ENCODE measurements at places on chromosomes 4 and X.
A peak's percentile ranks its signal among the peaks of the same experiment; 100 is the strongest.

DNA sequence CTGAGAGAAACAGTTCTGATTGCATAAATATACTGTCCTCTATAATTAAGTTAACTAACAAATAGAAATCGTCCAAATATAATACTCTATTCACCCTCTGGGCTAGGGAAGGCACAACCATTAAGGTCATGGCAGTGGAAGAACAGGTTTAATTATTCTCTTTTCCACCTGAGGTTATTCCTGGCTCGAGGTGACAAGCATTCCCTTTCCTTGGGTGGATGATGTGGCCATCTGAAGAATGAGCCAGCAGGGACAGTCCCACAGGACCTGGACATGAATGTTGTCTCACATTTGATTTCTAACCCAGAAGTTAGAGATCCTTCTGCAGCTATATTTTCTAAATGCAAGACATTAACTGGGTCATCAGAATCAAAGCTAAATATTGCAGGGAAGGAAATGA lies 5.5 kb downstream of the IBSP start:
- DNase-seq = no peak

DNA sequence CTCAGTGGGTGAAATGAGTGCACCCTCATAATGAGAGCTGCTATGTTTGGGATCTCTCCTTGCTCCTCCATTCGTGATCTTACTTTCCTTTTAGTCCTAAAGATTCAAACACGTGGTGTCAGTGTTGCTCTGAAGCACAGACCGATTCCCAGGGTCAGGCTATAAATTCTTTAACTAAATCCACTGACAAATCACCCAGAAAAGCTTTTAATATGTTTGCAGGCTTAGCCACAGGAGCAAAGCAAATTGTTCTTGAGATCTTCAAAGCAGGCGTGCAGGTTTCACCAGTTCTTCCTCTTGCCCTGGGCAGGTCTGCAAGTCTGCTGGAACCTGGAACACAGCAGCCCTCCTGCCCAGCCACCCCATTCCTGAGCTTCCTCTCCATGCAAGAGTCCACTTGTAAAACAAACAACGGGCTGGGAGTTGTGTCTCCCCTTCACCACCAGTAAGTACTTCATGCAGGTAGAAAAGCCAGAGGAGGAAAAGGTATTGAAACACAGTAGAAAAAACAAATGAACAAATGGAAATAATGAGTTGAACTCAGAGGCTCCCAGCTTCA lies 70.1 kb upstream of the ENPP6 start:
- no peak for DNase-seq

DNA sequence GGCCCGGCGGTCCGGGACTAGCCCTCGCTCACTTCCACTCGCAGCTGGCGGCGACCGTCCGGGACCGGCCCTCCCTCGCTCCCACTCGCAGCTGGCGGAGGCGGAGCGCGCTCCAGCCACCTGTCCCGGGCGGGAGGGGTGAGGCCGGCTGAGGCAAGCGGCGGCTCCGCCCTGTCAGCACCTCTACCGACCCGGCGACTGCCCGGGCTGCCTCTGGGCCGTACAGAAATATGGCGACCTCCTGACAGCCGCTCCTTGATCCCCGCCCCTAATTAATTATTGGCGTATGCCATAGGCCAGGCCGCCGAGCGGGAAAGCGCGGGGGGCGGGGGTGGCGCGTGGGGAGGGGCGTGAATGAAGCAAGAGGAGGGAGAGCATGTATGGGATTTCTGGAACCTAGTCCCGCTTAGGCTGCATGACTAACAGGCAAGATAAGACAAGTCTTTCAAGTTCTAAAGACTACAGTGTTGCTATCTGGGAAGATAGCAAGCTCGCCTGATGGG lies at the start of gene MORC4:
Gene MORC4 (minus strand): TSS at position 200 of the 503 bp plus-strand sequence. CDS start 243 bp downstream, outside the sequence.
- peak; percentile 48 for DNase-seq

- no peak for DNase-seq
These were observed 448.3 kb upstream of the ZFP42 start for GRCh38 chr4:187547316-187547715.

GRCh38 chr4:129240816-129241215 lies 144.9 kb downstream of the C4orf33 start:
- no peak for DNase-seq

GRCh38 chr4:89868999-89869589 lies 25.6 kb upstream of the MMRN1 start:
- DNase-seq = no peak

DNA sequence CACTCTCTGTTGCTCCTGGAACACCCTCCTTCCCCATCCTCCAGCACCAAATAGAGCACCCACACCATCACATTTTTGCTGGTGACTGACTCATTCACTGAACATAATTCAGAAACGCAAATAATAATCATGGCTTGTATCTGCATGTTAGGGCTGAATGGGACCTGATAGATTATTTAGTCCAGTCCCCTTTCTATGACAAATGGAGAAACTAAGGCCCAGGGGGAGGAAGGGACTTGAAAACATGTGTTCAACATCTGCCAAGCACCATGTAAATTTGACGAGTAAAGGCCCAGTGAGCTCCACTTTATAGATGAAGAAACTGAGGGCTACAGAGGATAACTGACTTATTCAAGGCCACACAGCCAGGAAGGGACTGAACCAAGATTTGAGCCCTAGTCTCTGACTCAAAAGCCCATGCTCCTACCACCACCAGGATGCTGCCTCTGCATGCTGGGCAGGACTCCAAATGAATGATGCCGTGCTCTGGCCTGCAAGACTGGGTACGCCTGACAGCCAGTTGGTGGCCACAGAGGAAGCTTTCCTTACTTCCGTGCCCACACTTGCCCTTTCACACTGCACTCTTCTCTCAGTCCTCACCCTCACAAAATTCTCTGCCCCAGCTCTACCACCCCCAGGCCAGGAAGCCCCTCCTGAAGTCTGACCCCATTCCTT lies 133.3 kb upstream of the PJA1 start:
- DNase-seq = no peak

DNA sequence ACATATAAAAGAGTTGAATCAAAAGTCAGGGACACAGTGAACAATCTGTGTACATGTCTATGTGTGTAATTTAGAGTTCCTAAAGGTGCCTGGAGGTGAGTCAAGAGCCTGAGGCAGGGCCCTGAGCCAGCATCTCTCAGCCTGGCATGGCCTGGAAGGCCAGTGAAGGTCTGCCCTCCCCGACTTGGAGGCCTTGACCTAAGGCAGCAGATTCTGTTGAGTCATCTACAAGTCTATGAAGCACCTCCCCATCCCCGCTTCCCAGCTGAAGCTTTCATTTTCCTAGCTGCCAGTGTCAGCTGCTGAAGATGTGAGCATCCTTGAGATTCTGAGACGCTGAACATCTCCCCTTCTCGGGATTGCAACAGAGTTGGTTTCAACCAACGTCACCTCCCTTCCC lies 583.9 kb downstream of the BCOR start:
- no peak for DNase-seq

DNA sequence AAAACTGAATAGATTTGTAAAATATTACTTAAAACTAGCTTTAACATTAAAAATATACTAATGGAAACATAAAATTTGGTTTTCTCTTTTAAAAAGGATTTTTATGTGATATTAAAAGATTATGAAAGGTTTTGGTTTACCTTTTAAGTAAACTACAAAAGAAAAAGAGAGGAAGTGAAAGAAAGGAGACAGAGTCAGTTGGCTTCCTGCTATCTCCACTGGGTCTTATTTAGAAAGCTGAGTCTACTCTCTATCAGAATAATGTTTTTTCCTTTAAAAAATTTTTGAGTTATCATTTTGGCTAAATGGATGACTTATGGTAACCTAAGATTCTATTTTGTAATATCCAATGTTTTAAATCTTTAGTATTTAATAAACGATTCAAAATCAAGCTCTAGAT lies 21.6 kb upstream of the ATP8A1 start:
- DNase-seq = no peak

DNA sequence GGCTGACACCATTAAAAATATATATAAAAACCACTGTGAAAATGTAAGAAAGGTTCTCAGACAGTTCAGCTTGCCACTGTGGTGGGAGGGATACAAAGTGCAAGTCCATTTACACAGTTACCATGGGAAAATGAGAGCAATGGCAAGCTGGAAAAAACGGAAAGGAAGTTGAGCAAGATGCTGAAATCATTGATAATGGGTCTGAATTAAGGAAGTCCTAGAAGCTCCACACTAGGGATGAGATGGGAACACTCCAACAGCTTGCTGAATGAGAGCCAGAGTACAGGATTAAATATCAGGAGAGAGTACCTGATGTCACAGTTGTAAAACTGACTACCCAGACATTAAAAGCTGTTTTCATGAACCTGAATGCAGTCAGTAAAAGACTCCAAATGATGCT lies 218.6 kb downstream of the PRDM5 start:
- no peak for DNase-seq

- no peak for DNase-seq
These were observed 20.4 kb upstream of the PI4K2B start for GRCh38 chr4:25213347-25213979.

GRCh38 chr4:26345565-26345938 lies 24.7 kb downstream of the RBPJ start:
- no peak for DNase-seq

- DNase-seq = no peak
These were observed 2197.4 kb downstream of the PCDH7 start for GRCh38 chr4:32917586-32917985.

DNA sequence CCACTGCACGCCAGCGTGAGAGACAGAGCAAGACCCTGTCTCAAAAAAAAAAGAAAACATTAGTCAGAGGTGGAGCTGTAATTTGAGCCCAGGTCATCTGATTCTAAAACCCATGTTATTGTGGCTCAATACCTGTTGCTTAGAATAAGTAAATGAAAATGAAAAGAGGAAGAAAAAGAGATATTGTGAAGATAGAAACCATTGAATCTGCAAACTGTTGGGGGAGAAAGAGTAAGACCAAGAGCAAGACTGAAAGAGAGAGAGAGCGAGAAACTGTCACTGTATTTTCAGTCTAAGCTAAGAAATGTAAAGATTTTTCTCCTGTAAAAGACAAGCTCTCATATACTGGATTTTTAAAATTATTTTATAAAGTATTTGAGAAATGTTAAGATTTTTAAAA lies 9.7 kb upstream of the IGSF1 start:
- no peak for DNase-seq

DNA sequence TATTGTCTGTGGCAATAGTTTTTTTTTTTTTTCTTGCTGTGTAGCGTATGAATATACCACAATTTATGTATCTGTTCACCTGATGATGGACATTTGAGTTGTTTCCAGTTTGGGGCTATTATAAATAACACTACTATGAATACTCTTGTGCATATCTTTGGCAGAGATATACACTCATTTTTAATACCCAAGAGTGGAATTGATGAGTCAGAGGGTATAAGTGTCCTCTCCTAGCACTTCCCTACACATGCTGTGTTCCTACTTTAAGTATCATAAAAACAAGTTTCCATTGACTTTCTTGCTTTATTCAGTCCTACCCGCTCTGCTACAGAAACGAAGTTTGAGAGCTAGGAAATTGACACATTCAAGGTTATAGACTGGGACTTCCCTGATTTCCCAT lies 39.8 kb downstream of the XIAP start:
- no peak for DNase-seq

- DNase-seq = no peak
These were observed 105.6 kb downstream of the HUWE1 start for GRCh38 chrX:53580742-53581504.

DNA sequence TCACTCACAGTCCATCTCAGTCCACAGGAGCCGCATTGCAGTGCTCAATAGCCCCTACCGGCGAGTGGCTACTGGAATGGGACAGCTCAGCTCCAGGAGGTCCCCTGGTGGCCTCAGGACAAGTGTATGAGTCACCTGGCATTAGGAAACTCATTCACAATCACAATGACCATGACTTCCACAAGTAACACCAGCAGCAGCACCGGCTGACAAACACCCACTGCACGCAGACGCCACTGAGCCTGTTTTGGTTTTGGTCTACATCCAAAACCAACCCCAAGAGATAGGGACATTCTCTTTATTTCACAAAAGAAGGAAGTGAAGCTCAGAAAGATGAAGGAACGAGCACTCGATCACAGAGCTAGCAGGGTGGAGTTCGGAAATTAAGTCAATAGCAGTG lies 8.1 kb downstream of the JAKMIP1 start:
- DNase-seq = no peak

Measured in stimulated activated CD4-positive, alpha-beta T cell treated with anti-CD3 and anti-CD28 coated beads, Interleukin-2, amount 100 ng/mL, for 48 hours (primary cell).